Liver (tissue), 10 donors: ENCODE measurements at places on chromosomes 5 and 9. TPM values are rescaled to one million over a fixed set of nuclear protein-coding genes. Genes with fewer than 3 reads are reported as not detected.

DNA sequence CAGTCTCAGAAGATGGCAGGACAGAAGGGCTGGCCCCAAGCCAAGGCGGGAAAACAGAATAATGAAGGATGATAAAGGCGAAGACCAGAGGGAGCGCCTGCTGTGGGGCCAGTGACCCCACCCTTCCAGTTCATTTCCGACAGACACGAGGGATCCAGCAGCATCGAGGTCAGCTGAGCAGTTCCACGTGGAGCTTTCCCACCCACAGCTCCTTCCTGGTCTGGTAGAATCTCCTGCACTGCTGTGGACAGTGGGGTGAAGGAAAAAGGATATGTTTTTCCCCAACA, 265.9 kb upstream of the VLDLR start:
- DNase-seq: no peak

Gene PCDHGB3
- polyA plus RNA-seq: 0.07 TPM

DNA sequence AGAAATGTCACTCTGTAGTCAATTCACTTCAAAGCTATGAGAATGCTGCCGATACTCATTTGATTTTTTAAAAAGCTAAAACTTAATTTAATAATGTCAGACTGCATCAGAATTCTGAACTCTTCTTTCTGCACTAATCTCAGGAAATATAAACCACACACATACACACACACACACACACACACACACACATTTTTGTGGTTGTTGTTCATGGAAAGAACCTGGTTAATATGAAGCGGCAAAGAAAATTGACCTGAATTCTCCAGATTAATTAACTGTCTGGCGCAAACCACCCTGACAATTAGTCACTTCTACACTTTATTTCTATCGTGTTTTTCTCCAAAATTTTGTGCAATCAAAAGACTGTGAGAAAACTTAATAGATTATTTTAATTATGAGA, 740.5 kb downstream of the TLE1 start:
- no peak for DNase-seq

GRCh38 chr9:84556556-84556955, 113.0 kb upstream of the NTRK2 start:
- DNase-seq: no peak

- no peak for DNase-seq
Measured at GRCh38 chr5:127832067-127832466, 128.9 kb downstream of the CCDC192 start.

Gene IFNA2
- polyA plus RNA-seq: not detected

Gene PRRX2
- 0.03 TPM for polyA plus RNA-seq

- DNase-seq: no peak
Measured at GRCh38 chr5:81922854-81923279, 49.0 kb upstream of the ATG10 start.

Gene PTGS1
- polyA plus RNA-seq: 1.4 TPM

Gene DIMT1
- 10.8 TPM for polyA plus RNA-seq

GRCh38 chr5:136482206-136482605, 116.9 kb upstream of the TRPC7 start:
- DNase-seq: no peak

DNA sequence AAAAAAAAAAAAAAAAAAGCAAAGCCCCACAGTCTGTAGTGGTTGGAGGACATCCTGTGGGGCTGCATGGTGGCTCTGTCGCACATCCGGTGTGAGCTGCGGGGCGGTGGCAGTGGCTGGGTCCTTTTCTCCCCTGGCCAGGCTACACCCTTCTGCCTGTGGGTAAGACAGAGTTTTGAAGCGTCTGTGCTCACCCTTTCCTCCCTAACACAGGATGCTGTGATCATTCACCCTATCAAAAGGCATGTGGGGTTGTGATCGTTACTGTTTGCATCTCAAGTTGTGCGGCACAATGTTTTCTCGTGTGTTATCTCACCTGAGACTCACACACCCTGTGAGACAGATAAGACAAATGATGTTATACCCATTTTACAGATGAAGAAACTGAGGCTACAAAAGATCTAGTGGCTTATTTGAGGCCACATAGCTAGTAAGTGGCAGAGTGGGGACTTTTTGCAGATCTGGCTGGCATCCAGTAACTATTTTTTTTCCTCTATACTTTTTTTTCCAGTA, 17.5 kb downstream of the IRF1 start:
- DNase-seq: no peak

Gene PCAT7
- 0.95 TPM for polyA plus RNA-seq

DNA sequence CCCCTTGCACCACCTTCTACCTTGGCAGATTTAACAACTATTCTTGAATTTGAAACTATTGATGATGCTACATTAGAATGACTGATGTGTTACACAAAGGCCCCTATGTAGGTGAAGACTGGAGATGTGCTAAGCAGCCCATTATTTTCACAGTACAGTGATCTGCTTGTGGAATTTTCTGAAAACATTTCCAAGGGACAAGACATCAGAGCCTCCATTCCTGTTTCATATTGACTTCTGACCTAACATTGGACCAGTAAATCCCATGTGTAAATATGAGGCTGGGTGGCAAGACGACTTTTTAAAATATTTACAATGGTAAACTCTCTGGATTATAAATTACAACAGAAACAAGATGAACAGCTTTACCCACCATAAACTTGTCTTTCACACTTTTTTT, 265.8 kb upstream of the EFNA5 start:
- no peak for DNase-seq

Gene PHYHD1
- 34.2 TPM for polyA plus RNA-seq

GRCh38 chr5:7755958-7756357, 95.0 kb downstream of the CFAP90 start:
- no peak for DNase-seq

GRCh38 chr9:87179553-87180340, 232.4 kb upstream of the GAS1 start:
- no peak for DNase-seq

GRCh38 chr5:174309131-174309795, 263.8 kb downstream of the NSG2 start:
- DNase-seq: no peak

DNA sequence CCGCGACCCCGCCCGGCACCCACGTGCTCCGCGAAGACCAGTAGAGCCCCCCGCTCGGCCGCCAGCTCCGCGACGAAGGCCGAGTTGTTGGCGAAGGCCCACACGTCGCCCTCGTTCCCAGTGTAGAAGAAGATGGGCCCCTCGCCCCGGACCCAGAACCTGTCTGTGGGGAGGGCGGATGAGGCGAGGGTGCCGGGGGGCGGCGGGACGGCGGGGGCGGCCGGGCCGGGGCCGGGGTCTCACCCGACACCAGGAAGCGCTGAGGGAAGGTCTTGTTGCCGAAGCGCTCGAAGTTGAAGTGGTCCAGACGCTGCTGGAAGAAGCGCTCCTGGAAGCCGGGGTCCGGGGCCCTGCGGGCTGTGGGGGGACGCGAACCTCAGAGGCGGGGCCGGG, 317 bp downstream of the DPP7 start:
- no peak for DNase-seq

- no peak for DNase-seq
Measured at GRCh38 chr5:2861605-2862004, 110.1 kb upstream of the IRX2 start.

DNA sequence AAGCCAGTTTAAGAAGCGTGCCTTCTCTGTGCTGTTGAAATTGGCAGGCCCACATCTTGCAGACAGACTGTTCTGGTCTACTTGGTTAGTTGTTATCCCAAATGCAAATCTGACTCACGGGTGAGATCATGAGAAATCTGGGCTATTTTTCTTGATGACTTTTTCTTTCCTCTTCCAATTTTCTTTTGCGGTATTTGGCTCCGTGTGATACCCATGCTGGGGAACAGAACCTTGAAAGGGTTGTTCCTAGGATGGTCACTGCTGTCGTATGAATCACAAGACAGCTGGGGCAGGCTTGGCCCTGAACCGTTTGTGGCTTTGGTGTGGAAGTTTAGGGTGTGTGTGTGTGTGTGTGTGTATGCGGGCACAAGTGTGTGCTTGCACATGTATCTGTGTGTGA, 24.6 kb downstream of the PDZD2 start:
- no peak for DNase-seq

GRCh38 chr5:173413471-173413982, 85.3 kb upstream of the STC2 start:
- DNase-seq: no peak

GRCh38 chr5:143593723-143594122, 190.2 kb upstream of the NR3C1 start:
- no peak for DNase-seq

- no peak for DNase-seq
Measured at GRCh38 chr9:98037357-98037756, 19.2 kb upstream of the NANS start.

DNA sequence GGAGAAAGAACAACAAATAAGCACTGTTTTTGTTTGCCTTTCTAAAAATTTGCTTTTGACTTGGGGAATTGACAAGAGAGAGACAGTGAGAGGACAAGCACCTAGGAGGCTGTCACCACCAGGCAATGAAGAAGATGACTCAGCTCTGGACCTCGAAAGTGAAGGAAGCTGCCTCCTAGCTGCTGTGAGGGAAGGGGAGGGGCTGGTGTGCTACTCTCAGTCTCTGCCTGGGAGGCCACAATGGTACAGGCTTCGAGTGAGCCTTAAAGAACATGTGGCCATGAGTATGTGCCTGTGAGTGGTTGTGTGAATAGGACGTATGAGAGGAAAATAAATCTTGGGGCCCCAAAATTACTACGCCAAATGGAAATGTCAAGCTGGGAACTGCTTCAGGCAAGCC, 7.1 kb upstream of the PLK2 start:
- DNase-seq: no peak

GRCh38 chr9:136543280-136543679, 2.6 kb downstream of the NOTCH1 start:
- DNase-seq: no peak

DNA sequence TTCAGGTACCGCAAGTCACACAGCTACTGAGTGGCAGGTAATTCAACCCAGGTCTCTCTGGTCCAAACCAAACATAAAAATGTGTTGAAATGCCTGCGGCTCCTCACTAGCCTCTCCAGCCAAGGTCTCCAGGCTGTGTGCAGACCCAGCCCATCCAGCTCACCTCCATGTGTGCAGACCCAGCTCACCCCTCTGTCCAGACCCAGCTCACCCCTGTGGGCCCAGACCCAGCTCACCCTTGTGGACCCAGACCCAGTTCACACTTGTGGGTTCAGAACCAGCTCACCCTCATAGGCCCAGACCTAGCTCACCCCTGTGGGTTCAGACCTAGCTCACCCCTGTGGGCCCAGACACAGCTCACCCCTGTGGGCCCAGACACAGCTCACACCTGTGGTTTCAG, 188.0 kb upstream of the ADCY2 start:
- DNase-seq: no peak

DNA sequence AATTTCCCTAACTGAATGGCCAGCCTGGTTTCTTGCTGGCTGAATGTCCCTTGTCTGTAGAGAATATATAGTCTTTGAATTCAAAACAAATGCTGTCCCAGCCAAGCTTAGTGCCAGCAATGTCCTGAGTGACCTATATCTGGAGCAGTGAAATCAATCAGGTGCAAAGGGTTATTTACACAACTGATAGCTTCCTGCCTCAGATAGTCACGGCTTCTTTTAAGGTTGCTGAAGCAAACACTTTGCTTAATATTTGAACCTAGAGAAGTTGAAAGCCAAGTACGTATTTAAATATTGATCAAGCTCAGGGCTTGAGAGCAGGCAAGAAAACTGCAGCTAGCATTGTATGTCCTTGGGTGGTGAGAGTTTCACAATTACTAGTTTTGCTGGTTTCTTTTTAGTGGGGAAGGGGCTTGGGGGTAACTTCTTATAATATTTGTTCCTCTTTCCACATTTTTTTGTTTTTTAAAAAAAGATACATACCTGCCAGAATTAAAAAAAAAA, 2.0 kb upstream of the ARHGEF28 start:
- no peak for DNase-seq

Gene PLEKHG4B
- under 0.01 TPM for polyA plus RNA-seq

Gene HTR1A
- not detected for polyA plus RNA-seq

Gene FGD3
- 1.7 TPM for polyA plus RNA-seq

DNA sequence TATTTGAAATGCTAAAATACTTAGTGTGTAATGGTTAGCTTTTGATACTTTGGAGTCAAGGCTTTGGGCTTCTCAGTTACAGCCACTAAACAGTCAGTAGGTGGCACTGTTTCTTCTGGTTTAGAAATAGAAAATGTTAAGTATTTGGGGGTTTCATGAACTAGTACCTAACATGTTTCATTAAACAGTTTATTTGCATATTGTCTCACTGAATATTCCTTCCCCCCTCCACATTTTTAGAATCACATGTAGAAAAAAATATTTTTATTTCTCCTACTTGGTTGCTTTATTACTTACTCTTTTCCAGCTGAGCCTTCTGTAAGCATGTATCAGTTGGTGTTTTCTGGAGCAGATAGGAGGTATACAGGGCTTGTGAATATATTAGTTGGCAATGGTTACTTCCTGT, 48.0 kb downstream of the IPO11 start:
- DNase-seq: no peak

DNA sequence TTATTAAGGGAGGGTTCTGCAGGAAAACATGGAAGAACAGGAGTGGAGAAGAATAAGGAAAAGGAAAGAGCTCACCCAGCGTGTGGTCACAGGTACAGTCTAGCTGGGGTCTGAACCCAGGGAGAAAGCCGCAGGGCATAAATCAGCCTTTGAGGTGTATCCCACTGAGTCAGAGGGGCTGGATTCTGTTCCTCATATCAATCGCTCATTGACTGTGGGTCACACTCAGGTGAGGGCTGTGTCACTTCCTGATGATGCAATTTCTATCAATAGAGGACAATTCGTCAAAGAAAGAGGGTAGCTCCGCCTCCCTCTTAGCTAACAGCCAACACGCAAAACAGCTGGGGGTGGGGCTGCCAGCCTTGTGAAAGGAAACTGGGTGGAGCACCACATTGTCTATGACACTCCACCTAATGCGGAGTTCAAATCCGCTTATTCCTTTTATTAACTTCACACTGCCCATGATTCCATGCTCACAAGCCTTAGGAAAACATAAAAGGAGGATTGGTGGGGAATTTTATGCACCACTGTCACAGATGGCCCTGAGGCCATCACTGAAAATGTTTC, 176.2 kb downstream of the ICE1 start:
- DNase-seq: no peak

Gene BRINP1
- 0.04 TPM for polyA plus RNA-seq

GRCh38 chr5:141841378-141842180, 36.6 kb downstream of the PCDH1 start:
- DNase-seq: no peak

- DNase-seq: no peak
Measured at GRCh38 chr5:154273028-154273617, 82.6 kb downstream of the GALNT10 start.

DNA sequence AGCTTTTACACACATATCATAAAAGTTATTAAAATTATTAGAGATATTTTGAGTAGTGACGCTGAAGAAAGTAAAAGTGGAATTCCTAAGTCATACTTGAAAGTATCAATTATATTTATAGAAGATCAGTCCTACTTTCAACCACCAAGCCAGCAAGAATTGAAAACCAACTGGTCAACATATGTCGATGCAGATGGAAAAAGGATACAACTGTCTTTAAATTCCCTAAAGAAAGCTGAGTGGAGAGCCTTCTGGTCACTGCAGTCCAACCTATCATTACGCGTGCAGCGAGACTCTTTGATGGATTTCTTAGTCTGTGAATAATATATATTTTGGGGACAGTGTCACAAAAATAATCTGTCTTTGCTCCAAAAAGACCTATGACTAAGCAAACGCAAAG, 15.3 kb downstream of the MEF2C start:
- no peak for DNase-seq

- DNase-seq: no peak
Measured at GRCh38 chr5:97124335-97124734, 18.1 kb downstream of the LIX1 start.
